ENCODE measurements at places on chromosomes 7 and 10.
A peak's percentile ranks its signal among the peaks of the same experiment; 100 is the strongest.

GRCh38 chr10:82910301-82910700 lies 1035.3 kb downstream of the NRG3 start:
- DNase-seq: no peak

- no peak for DNase-seq
Observed at GRCh38 chr7:42471573-42472174, 234.7 kb upstream of the GLI3 start.

GRCh38 chr10:97065128-97065527 lies 120.6 kb downstream of the SLIT1 start:
- DNase-seq: no peak

GRCh38 chr7:24366876-24367275 lies 82.9 kb downstream of the NPY start:
- DNase-seq: no peak

- DNase-seq: no peak
Observed at GRCh38 chr7:121000081-121000983, 11.8 kb downstream of the CPED1 start.

GRCh38 chr10:63110940-63111339 lies 22.2 kb upstream of the NRBF2 start:
- no peak for DNase-seq

DNA sequence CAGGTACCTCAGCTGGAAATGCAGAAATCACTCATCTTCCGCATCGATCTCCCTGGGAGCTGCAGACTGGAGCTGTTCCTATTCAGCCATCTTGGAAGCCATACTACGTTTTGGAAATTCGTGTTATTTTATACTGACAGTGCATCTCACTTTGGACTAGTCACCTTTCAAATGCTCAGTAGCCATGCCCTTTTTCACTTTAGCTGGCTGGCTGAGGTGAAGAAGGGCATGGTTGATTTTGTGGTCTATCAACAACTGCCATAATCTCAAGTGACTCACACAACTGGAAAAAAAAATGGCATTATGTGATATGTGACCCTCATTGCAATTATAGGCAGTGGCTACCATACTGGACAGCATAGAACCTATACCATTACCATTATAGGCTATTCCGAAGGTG lies 100.5 kb downstream of the CCDC71L start:
- DNase-seq: no peak

- DNase-seq: no peak
Observed at GRCh38 chr7:121442845-121443244, 46.7 kb upstream of the FAM3C start.

DNA sequence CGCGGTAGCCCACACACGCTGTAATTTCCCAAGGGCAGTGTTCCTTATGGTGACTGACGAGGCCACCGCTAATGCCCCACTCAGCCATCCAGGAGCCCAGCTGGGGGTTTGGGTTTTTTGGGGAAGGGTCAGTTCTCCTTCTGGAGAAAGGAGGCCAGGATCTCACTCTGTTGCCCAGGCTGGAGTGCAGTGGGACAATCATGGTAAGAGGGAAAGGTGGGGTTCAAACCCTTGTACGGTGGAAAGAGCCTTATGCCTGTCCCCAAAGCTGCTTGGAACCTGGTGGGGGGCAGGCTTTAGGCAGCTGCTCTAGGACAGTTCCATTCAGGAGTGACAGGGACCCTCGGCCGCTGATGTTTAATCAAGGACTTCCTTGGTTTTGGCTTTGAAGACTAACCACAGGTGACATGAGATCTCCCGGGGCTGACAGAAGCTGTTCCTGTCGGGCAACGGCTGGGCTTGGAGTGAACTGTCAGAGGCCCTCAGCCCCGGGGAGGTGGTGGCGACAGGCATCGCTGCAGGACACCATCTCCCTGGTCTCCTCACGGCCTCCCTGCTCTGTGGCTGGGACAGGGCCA lies 84.5 kb downstream of the CARD11 start:
- no peak for DNase-seq

- peak; percentile 46 for DNase-seq
Observed at GRCh38 chr10:18214691-18215563, 74.7 kb downstream of the CACNB2 start.

DNA sequence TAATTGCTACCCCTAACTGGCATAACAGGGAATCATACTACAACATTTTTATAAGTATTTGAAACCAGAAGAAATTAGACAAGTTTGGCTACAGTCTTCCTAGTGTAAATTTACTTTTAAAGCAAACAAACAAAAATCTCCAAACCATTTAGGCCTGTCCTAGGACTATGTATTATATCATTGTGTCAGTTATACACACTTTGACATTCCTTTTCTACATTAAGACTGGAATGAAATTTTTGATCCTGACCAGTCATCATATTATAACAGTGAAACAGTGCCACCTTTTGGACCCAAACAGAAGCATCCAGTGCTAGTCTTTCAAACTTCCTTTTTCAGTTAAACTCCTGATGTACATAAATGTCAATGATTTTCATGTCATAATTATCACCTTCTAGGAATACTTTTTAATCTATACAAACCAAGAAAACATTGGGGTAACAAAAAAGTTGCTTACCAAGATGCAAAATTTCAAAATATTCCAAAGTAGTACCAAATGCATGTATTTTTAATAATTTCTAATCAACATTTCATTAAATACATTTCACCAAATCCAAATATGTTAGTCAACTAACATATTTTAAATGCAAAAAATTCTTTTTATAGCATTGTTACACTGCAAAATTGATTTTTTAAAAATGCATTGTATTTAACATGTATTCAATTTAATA lies 75.7 kb downstream of the IMMP2L start:
- DNase-seq: peak; percentile 31

GRCh38 chr7:92609921-92610518 lies 19.8 kb upstream of the FAM133B start:
- no peak for DNase-seq

- DNase-seq: no peak
Observed at GRCh38 chr10:131972474-131973071, 9.2 kb downstream of the BNIP3 start.

- no peak for DNase-seq
Observed at GRCh38 chr10:79158402-79159097, 89.8 kb downstream of the ZMIZ1 start.

GRCh38 chr10:29540016-29540415 lies 94.8 kb downstream of the SVIL start:
- DNase-seq: no peak

- no peak for DNase-seq
Observed at GRCh38 chr10:5945190-5945509, 32.2 kb downstream of the IL15RA start.
